HCT116 (cell line): ENCODE measurements at places on chromosomes 11 and 22.

GRCh38 chr22:37467391-37467955 lies 18.7 kb downstream of the MFNG start:
- no peak overlapping the region for H3K4me3 ChIP-seq
- no peaks in the 10 kb centered on the region for H3K36me3 ChIP-seq
- no peaks in the 10 kb centered on the region for H3K4me1 ChIP-seq
- H3K27me3 ChIP-seq = no peaks in the 10 kb centered on the region
- DNase-seq = no peak

DNA sequence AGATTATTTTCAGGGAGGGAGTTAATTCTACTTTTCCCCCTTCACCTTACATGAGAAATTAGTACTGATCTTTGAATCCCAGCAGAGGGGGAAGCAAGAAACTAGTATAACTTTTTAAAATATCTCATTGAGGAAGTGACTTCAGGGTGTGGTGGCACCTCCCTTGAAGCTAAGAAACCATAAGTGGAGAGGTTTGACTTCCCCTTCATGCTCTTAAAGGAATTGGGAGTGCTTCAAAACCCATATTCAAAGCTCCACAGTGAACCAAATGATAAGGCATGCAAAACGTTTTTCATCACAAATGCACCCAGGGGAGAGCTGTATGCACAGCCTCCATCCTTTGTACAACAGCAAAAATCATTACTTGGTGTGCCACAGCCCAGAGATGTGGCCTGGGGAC lies 540 bp downstream of the MS4A14 start:
- no peak overlapping the region for H3K4me3 ChIP-seq
- no peaks in the 10 kb centered on the region for H3K36me3 ChIP-seq
- no peaks in the 10 kb centered on the region for H3K4me1 ChIP-seq
- no peak for DNase-seq
- no peak overlapping the region for H3K27ac ChIP-seq
- no peaks in the 10 kb centered on the region; the same call in 1 of the 2 replicates for H3K27me3 ChIP-seq

DNA sequence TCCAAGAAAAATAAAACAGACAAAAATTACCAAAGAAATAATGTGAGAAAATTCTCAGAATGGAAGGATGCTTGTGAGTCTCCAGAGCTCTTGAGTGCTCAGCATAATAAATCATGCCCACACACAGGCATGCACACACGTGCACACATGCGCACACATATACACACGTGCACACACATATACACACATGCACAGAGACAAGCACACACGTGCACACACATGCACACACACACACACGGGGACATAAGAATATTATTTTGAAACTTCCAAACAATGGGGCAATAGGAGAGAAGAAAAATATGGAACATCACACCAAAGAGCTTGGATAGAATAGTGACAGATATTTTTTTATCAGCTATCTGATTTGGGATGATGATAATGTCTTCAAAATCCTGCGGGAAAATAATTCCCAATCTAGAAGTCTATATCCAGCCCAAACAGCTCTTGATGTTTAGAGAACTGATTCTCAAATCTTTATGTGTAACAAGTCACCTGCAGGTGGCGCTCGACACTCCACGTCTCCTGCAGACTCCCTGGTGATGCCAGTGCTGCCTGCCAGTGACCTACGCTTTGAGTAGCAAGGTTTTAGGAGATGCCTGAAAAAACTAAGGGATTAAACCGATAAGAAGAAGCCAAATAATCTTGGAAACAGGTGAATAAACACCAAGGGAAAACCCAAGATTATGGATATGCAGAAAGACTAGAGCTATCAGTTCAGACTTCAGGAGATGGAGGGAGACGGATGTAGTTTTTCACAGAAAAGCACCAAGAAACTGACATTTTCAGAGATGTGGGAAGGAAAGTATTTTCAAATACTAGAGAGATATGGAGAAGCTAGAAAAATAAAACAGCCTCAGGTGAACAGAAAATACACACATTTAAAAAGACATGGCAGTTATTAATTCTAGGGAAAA lies 743.6 kb downstream of the ETS1 start:
- H3K27ac ChIP-seq = no peak overlapping the region
- H3K4me3 ChIP-seq = no peak overlapping the region
- H3K27me3 ChIP-seq = no peaks in the 10 kb centered on the region
- H3K4me1 ChIP-seq = no peaks in the 10 kb centered on the region

DNA sequence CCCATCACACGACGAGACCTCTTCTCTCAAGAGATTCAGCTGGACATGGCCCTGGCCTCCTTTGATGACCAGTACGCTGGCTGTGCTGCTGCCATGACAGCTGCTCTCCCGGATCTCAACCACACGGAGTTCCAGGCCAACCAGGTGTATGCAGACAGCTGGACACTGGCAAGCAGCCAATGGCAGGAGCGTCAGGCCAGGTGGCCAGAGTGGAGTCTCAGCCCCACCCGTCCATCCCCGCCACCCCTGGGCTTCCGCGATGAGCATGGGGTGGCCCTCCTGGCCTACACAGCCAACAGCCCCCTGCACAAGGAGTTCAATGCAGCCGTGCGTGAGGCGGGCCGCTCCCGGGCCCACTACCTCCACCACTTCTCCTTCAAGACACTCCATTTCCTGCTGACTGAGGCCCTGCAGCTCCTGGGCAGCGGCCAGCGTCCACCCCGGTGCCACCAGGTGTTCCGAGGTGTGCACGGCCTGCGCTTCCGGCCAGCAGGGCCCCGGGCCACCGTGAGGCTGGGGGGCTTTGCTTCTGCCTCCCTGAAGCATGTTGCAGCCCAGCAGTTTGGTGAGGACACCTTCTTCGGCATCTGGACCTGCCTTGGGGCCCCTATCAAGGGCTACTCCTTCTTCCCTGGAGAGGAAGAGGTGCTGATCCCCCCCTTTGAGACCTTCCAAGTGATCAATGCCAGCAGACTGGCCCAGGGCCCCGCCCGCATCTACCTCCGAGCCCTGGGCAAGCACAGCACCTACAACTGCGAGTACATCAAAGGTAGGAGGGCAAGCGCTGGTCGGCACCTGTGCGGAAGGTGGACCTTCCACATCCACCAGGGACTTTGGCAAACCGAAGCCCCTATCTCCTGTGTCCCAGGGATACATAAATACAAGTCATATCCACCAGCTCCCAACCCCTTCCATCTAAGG lies 11.3 kb downstream of the CHRNA10 start:
- H3K27me3 ChIP-seq = peaks cover 4% of the 10 kb centered on the region; the same call in 1 of the 2 replicates
- no peaks in the 10 kb centered on the region for H3K4me1 ChIP-seq
- H3K36me3 ChIP-seq = no peaks in the 10 kb centered on the region
- DNase-seq = no peak
- no peak overlapping the region for H3K4me3 ChIP-seq

DNA sequence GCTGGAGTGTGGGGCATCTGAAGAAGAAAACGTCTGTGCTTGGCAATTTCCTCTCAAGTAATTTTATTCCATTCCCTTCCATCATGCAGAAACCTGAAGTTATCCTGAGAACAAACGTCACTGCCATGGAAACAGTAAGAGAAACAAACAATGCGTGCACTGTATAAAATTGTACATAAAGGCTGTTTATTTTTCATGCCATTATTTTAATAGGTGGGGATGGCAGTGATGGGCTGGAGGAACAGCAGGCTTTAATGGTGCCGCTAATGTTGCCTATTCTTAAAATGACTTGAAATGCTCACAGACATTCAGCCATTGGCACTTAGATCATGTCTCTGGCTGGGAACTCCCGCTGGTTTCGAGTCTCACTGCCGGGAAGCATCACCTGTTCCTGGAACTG lies 7.5 kb upstream of the SEZ6L start:
- DNase-seq = no peak
- no peaks in the 10 kb centered on the region for H3K36me3 ChIP-seq
- H3K27me3 ChIP-seq = peaks cover 60% of the 10 kb centered on the region
- no peaks in the 10 kb centered on the region for H3K4me1 ChIP-seq
- H3K4me3 ChIP-seq = no peak overlapping the region

- H3K4me3 ChIP-seq = no peak overlapping the region
- H3K4me1 ChIP-seq = no peaks in the 10 kb centered on the region
- H3K27me3 ChIP-seq = peaks cover 13% of the 10 kb centered on the region; the same call in 1 of the 2 replicates
These were observed 64.8 kb downstream of the PHF21B start for GRCh38 chr22:44944883-44945601.

DNA sequence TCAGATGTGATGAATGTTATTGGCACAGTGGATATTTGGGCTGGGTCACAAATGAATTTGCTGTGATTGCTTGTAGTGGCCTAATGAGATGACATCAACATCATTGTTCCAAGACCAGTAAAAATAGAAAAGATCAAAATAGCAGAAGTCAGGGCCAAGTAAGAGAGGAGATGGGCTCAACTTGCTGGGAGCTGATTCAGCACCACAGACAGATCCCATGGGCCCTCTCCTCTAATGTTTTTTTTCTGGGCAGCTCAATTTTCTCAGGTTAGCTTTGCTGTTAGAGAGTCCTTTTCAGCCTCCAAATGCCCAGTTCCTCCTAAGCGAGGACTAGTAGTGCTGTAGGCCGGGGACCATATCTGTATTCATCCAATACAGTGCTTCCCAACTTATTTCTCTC lies 86.0 kb upstream of the IZUMO1R start:
- H3K27ac ChIP-seq = no peak overlapping the region
- H3K36me3 ChIP-seq = no peaks in the 10 kb centered on the region
- no peaks in the 10 kb centered on the region for H3K4me1 ChIP-seq
- H3K27me3 ChIP-seq = peaks cover 11% of the 10 kb centered on the region; the same call in 1 of the 2 replicates
- no peak overlapping the region for H3K4me3 ChIP-seq

DNA sequence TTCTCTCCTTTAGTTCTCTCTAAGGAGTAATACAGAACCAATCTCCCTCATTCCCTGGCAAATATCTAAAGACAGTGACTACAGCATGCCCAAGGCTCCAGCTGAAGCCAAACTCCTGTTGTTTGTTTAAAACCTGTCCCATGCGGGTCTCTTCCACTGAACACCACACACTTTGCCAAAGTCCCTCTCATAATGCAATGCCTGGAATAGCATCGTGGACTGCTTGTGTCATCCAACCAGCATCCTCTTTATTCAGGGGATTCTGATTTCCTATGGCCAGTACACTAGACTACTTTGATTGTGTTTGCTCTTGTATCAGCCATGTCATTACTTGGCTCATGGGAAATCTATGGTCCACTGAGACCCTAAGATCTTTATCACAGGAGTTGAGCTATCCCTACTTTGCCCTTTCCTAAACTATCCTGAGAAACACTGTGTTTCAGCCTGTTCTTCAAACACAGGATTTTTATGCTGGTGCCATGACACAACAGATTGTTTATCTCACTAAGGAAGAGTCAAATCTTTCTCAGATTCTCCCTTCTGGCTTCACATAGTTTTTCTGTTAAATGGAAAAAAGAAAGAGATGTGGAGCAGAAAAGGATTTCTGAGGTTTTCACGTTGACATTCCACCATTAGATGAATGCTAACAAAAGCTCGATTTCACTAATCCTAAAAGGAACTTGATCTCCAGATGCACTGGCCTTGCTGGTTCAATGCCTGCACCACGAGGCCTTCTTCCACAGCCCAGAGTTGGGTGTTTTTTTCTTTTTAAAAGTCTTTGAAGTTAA lies 15.9 kb upstream of the IRAG1 start:
- no peak overlapping the region for H3K4me3 ChIP-seq
- H3K4me1 ChIP-seq = peaks cover 20% of the 10 kb centered on the region; the same call in 1 of the 2 replicates
- no peak for DNase-seq
- no peak overlapping the region for H3K27ac ChIP-seq

DNA sequence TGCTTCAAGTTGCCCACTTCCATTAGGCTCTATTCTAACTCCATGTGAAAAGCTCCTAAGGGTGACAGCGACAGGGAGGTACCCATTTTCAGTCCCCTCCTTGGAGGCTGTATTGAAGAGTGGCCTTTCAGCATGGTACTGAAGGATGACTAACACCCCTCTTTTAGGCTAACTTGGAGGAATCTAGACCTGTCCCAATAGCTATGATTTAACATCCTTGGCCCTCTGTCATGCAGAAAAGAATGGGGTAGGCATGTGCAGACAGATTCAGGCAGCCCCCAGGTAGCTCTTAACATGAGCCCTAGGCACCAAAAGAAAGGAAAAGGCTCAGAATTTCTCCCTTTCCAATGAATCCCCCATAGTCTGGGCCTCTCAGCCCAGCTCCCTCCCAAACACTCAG lies 89.3 kb upstream of the AMOTL1 start:
- H3K4me1 ChIP-seq = no peaks in the 10 kb centered on the region
- DNase-seq = no peak
- H3K36me3 ChIP-seq = no peaks in the 10 kb centered on the region
- H3K4me3 ChIP-seq = no peak overlapping the region
- H3K27ac ChIP-seq = no peak overlapping the region
- H3K27me3 ChIP-seq = no peaks in the 10 kb centered on the region

DNA sequence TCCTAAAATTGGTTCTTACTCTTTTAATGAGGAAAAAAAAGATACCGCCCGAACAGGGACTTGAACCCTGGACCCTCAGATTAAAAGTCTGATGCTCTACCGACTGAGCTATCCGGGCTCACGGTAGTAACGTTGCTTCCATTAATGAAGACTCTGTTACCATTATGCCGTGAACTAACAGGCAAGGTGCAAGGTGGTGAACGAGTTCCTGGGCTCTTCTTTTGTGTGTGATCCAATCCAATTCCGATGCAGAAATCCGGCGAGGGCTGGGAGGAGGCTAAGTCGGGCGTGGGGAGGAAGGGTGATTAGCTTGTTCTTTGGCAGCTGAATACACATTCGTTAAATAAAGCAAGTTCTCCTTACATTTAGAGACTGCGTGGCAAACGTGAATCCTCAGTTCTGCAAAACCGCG lies 49.0 kb downstream of the OR4D9 start:
- peaks cover 37% of the 10 kb centered on the region for H3K4me1 ChIP-seq
- peak overlapping the region; percentile 65 for H3K27ac ChIP-seq
- no peaks in the 10 kb centered on the region for H3K27me3 ChIP-seq
- DNase-seq = peak; percentile 85

GRCh38 chr11:8018484-8019313 lies 31.6 kb downstream of the EIF3F start:
- H3K36me3 ChIP-seq = no peaks in the 10 kb centered on the region
- DNase-seq = no peak
- peaks cover 3% of the 10 kb centered on the region; the same call in 1 of the 2 replicates for H3K27me3 ChIP-seq
- no peak overlapping the region for H3K4me3 ChIP-seq

DNA sequence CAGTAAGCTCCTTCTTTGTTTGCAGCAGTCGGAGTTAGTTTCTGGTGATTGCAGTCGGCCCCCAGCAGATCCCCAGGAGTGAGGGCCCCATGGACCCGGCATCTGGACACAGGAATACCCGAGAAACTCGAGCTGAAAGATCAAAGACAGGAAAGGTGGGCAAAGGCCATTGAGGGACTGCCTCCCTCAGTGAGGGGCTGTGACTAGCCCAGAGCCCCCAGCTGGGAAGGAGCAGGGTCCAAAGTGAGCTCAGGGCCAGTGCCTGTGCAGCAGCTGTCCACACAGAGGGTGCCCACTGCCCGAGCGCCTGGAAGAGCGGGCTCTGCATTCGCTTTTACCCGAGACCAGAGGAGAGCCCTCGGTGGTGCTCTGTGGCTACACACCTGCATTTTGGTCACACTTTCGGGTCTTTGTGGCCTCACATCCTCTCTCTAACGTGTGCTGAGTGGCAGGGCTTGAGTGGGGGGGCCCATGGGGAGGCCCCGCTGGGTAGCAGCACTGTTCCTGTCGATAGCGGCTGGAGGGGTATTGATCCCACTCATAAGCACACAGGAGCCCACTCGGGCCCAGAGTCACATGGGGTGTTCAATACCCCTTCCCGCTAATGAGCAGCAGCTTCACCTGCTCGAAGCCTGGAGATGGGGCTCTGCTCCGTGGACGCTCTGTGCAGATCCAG lies 532.9 kb downstream of the TBC1D22A start:
- H3K36me3 ChIP-seq = no peaks in the 10 kb centered on the region
- peaks cover 4% of the 10 kb centered on the region; the same call in 1 of the 2 replicates for H3K4me1 ChIP-seq
- no peak for DNase-seq
- H3K4me3 ChIP-seq = no peak overlapping the region
- H3K27me3 ChIP-seq = no peaks in the 10 kb centered on the region
- no peak overlapping the region for H3K27ac ChIP-seq
